ENCODE measurements at places on chromosomes 2 and 18. TPM values are rescaled to one million over a fixed set of nuclear protein-coding genes. Genes with fewer than 3 reads are reported as not detected.

UNC80 gene
- not detected for total RNA-seq

RPS27A gene
- 1,730 TPM for total RNA-seq

RESP18 gene
- total RNA-seq: not detected

DNA sequence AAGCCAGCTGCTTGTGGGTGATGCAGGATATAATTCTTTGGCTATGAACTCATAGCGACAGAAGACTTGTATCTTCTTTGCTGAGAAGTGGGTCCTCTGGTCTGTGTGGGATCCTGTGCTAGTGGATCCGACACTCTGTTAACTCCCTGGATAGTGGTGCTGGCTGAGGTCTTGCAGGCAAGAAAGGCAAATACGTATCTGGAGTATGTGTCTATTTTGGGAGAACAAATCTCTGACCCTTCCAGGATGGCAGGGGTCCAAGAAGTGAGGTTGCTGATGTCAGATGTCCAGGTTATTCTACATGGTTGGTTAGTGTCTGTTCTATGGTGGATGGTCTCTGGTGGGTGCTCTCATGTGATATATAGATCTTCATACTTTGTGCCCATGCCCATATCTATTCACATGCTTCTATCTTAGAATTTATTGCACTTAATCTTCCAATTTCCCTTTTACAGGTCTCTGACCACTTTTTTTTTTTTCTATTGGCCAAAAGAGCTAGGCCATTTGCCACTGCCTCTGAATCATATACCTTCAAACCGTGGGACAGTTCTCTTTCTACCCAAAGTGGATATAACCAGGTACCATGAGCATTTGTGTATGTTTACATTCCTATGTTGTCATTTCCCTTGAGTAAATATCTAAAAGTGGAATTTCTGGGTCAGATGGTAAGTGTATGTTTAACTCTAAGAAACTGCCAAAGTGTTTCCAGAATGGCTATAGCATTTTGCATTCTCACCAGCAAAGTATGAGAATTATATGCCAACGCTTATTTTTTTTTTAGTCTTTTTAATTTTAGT is 45.1 kb upstream of the RBMS1 start:
- DNase-seq: no peak

- no peak for DNase-seq
Measured at GRCh38 chr2:174153757-174154680, 94.3 kb downstream of the OLA1 start.

- DNase-seq: peak; percentile 81
Measured at GRCh38 chr2:28390241-28390745, 2.4 kb upstream of the FOSL2 start.

All from tibial nerve (tissue), 4 donors.